ENCODE measurements at places on chromosomes 3 and 15.

DNA sequence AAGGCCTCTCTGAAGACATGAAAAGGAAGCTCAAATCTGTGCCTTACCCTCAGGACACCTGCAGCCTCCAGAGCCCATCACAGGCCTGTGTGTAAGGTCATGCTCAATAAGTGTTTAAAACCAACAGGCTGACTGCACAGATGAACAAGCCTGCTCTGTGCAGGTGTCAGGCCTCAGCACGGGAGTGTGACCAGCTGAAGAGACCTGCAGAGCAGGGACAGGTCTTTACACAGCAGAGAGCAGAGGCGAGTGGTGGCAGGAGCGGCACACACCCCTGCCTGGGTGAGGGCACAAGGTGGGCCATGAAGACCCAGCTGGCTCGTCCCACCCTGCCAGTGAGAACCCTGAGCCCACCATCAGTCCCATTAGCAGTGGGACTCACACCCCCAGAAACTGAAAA lies 56.9 kb downstream of the ROPN1B start:
- DNase-seq: no peak

GRCh38 chr3:47405820-47406761 lies 25.3 kb downstream of the PTPN23 start:
- DNase-seq: no peak

- no peak for DNase-seq
Measured at GRCh38 chr3:173796890-173797289, 399.3 kb downstream of the NLGN1 start.

DNA sequence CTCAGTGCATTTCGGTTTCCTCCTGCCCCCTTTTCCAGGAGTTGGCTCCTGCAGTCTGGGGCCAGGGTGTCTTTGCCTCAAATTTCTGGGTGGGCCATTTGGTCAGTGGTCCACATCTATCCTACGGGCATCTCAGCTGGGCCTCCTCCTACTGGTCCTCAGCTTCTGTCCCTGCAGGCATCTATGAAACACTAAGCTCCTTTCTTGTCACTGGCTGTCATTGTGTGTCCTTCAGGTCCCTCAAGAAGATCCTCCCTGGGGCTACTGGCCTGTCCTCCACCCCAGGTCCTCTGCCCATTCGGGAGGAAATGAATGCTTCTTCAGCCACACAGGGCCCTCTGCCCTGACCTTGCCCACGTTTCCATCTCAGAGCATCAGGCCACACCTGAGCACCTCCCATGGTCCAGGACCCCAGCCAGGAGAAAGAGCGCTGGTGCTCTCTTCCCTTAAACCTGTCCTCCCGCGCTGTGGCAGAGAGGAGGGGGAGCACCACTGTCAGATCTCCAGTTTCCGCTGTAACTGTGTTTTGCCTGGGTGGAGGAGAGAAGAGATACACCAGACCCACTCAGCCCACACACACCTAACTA lies 1.8 kb downstream of the PRR23E start:
- DNase-seq: no peak

DNA sequence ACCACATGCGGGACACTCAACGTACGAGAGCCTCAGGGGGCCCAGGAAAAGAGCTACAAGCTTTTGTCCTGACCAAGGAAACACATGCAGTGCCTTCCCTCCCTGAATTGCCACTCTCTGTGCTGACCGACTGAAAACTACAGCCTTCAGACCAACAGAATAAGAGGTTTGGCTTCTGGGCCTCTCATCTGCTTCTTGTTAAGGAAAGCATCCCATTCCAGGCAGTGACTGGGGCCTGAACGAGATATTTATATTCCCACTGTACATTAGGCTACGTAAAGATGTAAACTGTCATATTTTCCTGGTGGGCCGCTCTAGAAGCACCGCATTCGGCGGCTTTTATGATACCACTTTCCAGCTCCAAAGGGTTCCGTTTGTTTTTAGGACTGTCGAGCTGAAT lies 208.9 kb upstream of the TPM1 start:
- DNase-seq: no peak

DNA sequence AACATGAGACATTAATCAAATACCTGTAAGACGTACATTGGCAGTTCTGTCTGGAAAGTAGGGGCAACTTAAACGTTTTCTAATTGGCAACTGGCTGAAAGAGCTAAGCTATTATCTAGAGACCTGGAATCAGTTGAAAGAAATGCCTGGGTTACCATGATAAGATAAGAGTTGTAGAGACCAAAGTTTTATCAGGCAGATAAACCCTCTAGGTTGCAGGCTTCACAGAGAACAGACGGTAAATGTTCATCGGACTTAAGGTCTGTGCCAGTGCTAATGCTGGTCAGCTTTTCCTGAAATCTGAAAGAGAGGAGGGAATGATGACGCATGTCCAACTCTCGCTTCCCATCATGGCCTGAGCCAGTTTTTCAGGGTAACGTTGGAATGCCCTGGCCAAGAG lies 196.2 kb downstream of the ROBO2 start:
- no peak for DNase-seq

- no peak for DNase-seq
Measured at GRCh38 chr15:49628379-49628778, 7.5 kb downstream of the DTWD1 start.

GRCh38 chr3:78823859-78824258 lies 943.9 kb downstream of the ROBO1 start:
- no peak for DNase-seq

DNA sequence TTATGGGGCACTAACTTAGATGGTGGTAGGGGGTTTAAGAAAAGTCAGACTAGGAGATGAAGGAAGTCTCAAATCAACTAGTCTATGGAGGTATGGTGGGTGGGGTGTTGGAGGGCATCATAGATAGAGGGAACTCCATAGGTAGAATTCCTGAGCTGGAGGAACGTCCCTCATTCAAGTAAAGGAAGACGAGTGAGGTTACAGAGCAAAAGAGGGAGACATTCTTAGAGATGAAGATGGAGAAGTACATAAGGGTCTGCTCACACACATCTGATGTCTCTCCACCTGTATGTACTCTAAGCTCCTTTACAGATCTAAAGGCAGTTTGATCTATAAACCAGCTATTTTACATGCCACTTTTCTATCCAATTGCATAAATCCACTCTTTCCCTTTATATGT lies 1.4 kb downstream of the PLSCR1 start:
- no peak for DNase-seq

DNA sequence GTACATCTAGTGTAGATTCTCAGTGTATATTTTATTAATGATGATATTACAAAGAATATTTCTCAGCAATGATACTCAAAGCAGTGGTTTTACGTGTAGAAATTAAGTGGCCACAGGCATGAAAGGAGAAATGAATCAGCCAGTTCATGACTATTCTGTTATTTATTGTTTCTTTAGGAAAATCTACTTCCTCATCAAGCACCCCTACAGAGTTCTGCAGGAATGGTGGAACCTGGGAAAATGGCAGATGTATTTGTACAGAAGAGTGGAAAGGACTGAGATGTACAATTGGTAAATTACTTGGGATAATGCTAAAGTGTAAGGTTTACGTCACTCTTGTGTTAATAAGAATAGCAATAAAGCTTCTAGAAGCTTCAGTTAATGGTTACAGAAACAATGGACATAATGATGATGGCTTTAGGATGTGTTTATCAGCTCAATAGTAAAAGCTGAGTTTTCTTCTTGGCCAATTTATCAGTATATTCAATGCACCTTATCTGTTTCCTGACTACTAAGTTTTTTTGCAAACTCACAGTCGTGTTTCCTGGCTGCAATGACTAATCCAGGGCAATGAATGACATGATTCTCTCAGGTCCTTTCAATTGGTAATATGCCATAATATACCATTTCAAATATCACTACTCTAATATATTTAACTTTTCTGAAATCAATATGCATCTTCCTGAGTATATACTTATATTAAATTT lies 20.2 kb downstream of the ADGRG7 start:
- DNase-seq: no peak

DNA sequence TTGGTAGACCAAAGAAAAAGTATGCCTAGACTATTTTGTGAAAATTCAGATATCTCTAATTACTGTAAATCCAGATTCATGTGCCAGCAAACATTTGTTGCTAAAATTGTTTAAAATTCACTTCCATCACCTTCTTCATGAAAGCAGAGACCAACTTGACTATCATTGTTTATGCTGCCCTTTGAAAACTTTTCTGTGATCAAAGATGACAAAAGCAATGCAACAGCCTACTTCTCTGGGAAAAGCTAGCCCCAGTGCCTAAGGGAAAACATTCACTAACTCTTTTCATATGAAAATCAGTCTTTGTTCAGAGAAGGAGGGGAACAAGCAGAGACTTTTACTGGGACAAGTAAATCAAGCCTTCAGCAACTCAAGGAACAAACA lies 178.0 kb upstream of the P2RY1 start:
- DNase-seq: no peak

- DNase-seq: no peak
Measured at GRCh38 chr3:8624612-8625011, 20.0 kb downstream of the SSUH2 start.

DNA sequence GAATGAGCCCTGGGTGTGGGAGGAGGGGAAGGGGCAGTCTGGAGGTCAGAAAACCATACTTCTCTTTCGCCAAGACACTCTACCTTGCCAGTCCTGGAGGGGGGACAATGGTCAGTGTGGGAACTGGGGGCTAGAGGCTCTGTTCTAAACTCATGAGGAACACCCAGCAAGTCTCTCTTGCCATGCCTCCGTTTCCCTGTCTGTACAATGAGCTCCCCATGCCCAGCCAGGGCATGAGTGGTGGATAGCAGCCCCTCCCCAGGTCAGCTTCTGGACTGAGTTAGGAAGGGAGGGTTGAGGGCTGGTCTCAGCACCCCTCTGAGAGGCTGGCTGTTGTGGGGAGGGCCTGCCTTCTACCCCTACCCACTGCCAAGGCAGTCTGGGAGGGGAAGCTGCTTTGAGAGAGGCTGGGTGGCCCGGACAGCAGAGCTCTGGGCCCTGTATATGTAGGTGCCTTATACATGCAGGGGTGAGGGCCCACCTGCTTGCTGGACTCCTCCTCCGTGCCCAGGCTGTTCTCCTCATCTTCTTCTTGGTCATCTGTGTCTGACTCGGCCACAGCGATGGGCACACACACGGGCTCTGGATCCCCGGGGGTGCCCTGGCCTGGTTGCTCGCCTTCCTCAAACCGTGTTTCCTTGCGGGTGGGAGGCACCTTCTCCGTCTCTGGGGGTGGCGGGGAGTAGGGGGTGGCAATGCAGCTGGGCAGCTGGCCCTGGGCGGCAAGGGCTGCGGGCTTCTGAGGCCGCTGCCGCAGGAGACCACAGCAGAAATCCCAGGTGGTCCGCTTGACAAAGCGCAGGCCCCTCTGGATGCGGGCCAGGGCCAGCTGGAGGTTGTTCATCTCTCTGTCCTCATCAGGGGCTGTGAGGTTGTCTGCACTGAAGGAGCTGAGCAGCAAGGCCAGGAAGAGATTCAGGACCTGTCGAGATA lies 68.8 kb downstream of the SCN5A start:
- DNase-seq: no peak

- no peak for DNase-seq
Measured at GRCh38 chr3:147529551-147529950, 120.4 kb downstream of the ZIC1 start.

DNA sequence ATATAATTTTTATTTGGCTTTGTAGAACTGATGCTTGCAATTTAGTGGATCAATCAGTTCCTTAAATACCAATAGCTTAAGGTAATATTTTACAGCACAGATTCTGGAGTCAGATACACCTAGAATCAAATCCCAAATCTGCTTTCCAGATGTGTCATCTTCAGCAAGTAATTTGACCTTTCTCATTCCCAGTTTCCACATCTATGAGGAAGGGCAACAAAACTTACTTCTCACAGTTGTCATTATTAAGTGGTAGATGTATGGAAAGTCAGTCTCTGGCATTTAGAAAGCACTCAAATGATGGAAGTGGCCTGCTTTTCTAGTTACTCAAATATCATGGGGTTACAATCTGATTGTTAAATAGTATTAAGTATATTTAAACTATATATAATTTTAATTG lies 767.0 kb downstream of the CADM2 start:
- no peak for DNase-seq

DNA sequence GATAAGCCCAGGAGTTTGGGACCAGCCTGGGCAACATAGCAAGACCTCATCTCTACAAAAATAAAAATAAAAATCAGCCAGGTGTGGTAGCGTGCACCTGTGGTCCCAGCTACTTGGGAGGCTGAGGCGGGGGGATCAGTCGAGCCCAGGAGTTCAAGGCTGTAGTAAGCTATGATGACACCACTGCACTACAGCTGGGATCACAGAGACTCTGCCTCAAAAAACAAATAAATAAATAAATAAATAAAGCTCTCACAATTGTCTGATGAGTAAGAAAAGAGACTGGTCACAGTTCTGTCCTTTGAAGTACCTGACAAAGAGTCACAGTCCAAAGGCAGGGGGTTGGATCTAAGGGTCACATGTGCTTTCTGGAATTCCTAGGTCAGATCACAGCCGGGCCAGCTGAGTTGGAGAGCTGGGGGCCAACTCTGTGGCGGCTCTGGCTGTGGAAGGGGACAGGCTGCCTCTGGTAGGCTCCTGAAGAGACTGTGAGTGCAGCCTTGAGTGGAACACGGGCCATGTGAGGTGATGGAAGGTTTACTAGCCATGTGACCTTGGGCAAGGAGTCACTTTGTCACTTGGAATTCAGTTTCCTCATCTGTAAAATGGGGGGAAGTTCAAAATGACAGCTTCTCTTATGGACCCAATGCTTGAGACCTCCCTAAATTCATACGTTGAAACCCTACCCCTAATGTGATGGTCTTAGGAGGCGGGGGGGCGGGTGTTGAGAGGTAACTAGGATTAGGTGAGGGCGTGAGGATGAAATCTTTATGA lies 47.2 kb downstream of the WHAMM start:
- DNase-seq: no peak

DNA sequence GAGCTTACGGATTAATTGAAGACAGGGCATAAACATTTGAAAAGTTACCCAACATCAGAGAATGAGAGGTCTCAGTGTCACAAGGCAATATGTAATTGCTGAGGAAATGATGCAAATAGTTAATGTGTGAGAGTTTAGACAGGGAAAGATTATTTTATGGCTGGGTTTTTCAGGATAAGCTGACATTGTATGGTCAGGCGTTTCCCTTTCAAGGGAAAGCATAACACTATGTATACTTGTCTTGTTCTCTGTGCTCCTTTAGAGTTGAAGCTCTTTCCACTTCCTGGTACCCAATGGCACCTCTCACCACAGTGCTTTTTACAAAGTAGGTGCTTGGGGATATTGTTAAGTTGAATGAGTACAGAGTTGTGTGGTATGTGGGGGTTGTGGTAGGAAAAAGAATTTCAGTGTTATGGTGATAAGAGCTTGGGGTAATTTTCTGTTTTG lies 19.9 kb downstream of the IQGAP1 start:
- DNase-seq: no peak

Measured in aorta (tissue), 5 donors.